ENCODE measurements at places on chromosomes 4 and X. TPM values are rescaled to one million over a fixed set of nuclear protein-coding genes. Genes with fewer than 3 reads are reported as not detected.

GRCh38 chr4:124642846-124643245 is 69.7 kb downstream of the ANKRD50 start:
- no peak for DNase-seq
- no peaks in the 10 kb centered on the region for H3K36me3 ChIP-seq
- H3K4me1 ChIP-seq = no peaks in the 10 kb centered on the region
- no peak overlapping the region for H3K4me3 ChIP-seq
- H3K27ac ChIP-seq = no peak overlapping the region
- H3K27me3 ChIP-seq = no peaks in the 10 kb centered on the region

GRCh38 chr4:48370260-48371134 is 29.2 kb downstream of the SLAIN2 start:
- no peaks in the 10 kb centered on the region for H3K27me3 ChIP-seq
- H3K36me3 ChIP-seq = no peaks in the 10 kb centered on the region
- peaks cover 18% of the 10 kb centered on the region for H3K4me1 ChIP-seq
- no peak for DNase-seq
- H3K27ac ChIP-seq = peak overlapping the region; percentile 1
- H3K4me3 ChIP-seq = peak overlapping the region; percentile 3

The KCNIP4 gene
- not detected for total RNA-seq

GRCh38 chr4:54545663-54546424 is 111.9 kb upstream of the KIT start:
- no peaks in the 10 kb centered on the region for H3K36me3 ChIP-seq
- H3K4me3 ChIP-seq = no peak overlapping the region
- H3K27ac ChIP-seq = no peak overlapping the region
- DNase-seq = no peak

All from CD4-positive, CD25-positive, alpha-beta regulatory T cell (primary cell).